Thoracic aorta endothelial cell (primary cell): ENCODE measurements at places on chromosomes 1 and 21. TPM values are rescaled to one million over a fixed set of nuclear protein-coding genes. Genes with fewer than 3 reads are reported as not detected.

The OR2L5 gene
- total RNA-seq: not detected in 2 replicates

The NBPF19 gene
- 6.4 and 7.2 TPM in 2 replicates for total RNA-seq

The TNFRSF8 gene
- under 0.01 and 0.22 TPM in 2 replicates for total RNA-seq

The CDC7 gene
- total RNA-seq: 12.5 and 16.6 TPM in 2 replicates

The MYOC gene
- total RNA-seq: not detected in 2 replicates

The KLHL21 gene
- total RNA-seq: 28.3 and 31.5 TPM in 2 replicates

The RHBG gene
- total RNA-seq: not detected in 2 replicates

The MAP3K21 gene
- total RNA-seq: 0.80 and 1.4 TPM in 2 replicates

The BGLAP gene
- 0.27 TPM in 1 of 2 replicates, not detected in the other for total RNA-seq

The SLC45A3 gene
- 7.0 and 10.1 TPM in 2 replicates for total RNA-seq

The FMO5 gene
- 0.93 and 1.1 TPM in 2 replicates for total RNA-seq

The GNG4 gene
- not detected in 2 replicates for total RNA-seq

The HPCA gene
- total RNA-seq: not detected in 2 replicates

The RHD gene
- total RNA-seq: not detected in 2 replicates

The ASTN1 gene
- not detected in 2 replicates for total RNA-seq

The TBX19 gene
- 0.80 and 1.0 TPM in 2 replicates for total RNA-seq

The NVL gene
- 43.0 and 44.4 TPM in 2 replicates for total RNA-seq

The S100A16 gene
- 530 TPM in 2 replicates for total RNA-seq

The PAPPA2 gene
- 0.14 and 0.80 TPM in 2 replicates for total RNA-seq

The CFHR5 gene
- total RNA-seq: not detected in 2 replicates

The OR2M2 gene
- total RNA-seq: not detected in 2 replicates

The POU2F1 gene
- total RNA-seq: 14.4 and 16.8 TPM in 2 replicates

The KCNQ4 gene
- 0.07 and 0.13 TPM in 2 replicates for total RNA-seq

The ATXN7L2 gene
- total RNA-seq: 2.8 and 2.9 TPM in 2 replicates

The CHRNB2 gene
- under 0.01 and 0.13 TPM in 2 replicates for total RNA-seq

The VWA5B1 gene
- not detected in 2 replicates for total RNA-seq

The RAB7B gene
- total RNA-seq: 0.13 TPM in 1 of 2 replicates, not detected in the other

The SLC44A3 gene
- 0.14 and 1.1 TPM in 2 replicates for total RNA-seq

The SLC35F3 gene
- not detected in 2 replicates for total RNA-seq

The TRIM62 gene
- 2.7 and 3.2 TPM in 2 replicates for total RNA-seq

The LCE3C gene
- not detected in 2 replicates for total RNA-seq

The ARHGAP30 gene
- total RNA-seq: not detected in 2 replicates

The HCRTR1 gene
- total RNA-seq: 0.57 and 0.66 TPM in 2 replicates

The NUF2 gene
- total RNA-seq: 36.8 and 56.4 TPM in 2 replicates

The KCNE2 gene
- not detected in 2 replicates for total RNA-seq

The PTGS2 gene
- total RNA-seq: 12.9 and 61.7 TPM in 2 replicates

The MAP10 gene
- 1.9 and 2.8 TPM in 2 replicates for total RNA-seq

The XKR8 gene
- 6.6 and 7.7 TPM in 2 replicates for total RNA-seq

The IL20 gene
- total RNA-seq: not detected in 2 replicates
